Non-pigmented ciliary epithelial cell (primary cell): ENCODE measurements at places on chromosomes 1 and 21.

GRCh38 chr1:160437432-160438316 is 37.3 kb downstream of the VANGL2 start:
- no peak for DNase-seq

DNA sequence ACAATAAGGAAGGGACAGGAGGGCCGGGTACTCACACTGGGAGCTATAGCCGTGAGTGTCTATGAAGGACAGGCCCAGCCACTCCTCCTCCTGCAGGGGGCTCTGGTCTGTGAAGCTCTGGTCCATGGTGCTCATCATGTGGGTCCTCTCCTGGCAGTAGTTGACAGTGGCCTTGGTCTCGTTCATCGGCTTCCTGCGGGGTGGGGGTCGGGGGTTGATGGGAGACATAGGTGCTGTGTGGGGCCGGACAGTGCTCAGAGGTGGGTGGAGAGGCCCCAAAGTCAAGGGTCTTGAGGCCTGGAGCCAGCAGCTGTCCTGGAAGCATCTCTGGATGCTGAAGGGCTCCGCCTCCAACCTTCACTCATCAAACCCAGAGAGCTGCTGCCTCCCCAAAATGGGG is 260.4 kb downstream of the PTPRU start:
- DNase-seq = no peak

DNA sequence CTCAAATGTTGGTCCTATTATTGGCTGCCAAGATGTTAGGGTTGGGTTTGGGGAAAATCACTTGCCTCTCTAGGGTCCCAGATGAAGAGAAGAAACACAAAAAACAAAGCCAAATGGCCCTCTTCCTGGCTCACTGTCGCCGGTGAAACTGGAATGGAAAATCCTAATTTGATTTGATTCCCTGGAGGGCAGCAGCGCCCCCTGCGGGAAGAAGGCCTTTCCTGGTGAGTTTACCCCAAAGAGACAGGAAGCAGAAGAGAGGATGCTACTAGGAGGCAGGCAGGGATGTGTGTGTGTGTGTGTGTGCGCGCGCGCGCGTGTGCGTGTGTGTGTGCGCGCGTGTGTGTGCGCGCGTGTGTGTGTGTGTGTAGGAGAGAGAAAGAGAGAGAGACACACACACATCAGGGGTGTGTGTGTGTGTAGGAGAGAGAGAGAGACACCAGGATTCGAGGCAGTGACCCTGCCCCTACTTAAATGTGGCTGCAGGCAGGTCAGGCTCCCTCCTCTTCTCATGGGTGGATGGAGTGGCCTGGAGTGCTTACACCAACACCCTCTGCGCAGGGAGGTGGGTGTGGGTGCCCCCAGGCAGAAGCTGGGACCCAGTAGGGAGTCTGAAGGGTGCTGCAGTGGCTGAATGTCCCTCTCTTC is 3.1 kb upstream of the SELENON start:
- no peak for DNase-seq

GRCh38 chr21:14968821-14969220 is 96.0 kb downstream of the NRIP1 start:
- DNase-seq = no peak

DNA sequence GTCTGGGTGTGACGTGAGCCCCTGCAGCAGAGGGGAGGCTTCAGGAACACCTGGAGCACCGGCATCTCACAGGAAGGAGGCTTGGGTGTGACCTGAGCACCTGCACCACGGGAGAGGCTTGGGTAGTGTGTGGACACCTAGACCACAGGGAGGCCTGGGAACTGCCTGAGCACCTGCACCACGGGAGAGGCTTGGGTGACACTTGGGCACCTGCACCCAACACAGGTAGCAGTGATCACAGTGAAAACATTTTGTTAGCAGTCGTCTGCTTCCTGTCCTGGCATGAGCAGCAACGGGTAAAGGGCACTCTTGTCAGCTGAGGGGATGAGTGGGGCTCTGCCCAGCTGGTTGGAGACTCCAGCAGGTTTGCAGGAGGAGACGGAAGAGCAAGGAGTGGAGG is 22.4 kb downstream of the LRRC3 start:
- no peak for DNase-seq

- DNase-seq = no peak
Measured at GRCh38 chr1:106722466-106722865, 334.0 kb upstream of the PRMT6 start.

DNA sequence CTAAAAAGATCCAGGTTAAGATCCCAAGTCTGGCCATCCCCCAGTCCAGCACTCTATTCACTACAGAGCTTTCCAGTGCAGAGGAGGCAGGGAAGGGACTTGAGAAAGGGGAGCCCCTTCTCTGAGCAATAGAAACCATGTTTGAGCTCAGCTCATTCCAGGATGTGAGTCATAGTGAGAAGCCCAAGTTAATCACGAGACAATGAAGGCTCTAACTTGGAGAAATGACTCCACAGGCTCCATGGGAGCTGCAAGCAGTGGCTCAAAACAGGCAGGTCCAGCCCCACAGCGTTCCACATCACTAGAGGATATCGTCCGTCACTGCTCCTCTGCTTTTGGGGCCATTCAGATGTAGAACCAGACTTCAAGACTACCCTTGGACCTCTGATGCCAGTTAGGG is 59.1 kb downstream of the CAMK2N1 start:
- peak; percentile 67 for DNase-seq

- DNase-seq = no peak
Measured at GRCh38 chr1:182207300-182207699, 145.8 kb upstream of the ZNF648 start.

DNA sequence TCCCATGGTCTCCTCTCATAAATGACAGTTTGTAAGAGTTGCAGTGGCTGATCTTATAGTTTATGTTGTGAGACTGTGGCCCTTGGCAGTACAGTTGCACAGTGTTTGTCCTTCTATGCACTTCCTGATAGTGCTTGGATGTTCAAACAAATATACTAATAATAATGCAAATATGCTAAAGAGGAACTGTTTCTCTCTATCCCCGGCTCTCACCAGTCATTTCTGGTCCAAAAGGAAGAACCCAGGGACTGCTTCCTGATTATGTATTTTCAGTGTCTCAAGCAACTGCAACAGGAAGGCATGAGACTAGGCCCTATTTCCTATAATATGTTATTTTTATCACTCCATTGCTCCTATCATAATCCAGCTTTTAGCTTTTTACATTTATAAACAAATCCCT is 17.0 kb upstream of the SUCO start:
- no peak for DNase-seq

GRCh38 chr1:232225336-232226131 is 404.4 kb downstream of the SIPA1L2 start:
- DNase-seq = no peak

DNA sequence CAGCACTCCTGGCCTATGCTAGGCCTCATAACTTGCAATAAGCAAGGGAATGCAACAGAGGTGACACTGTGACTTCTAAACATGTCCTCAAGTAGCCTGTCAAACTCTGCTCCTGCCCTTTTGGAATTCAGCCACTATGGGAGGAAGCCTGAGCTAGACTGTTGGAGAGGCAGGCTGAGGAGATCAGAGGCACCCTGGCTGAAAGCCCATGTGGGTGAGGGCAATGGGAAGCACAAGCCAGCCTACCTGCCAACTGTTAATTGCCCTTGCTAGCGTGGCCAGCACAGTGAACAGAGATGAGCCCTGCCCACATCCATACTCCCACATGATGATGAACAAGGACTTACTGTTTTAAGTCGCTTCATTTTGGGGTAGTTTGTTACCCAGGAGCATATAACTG is 17.7 kb downstream of the GNB1 start:
- no peak for DNase-seq

GRCh38 chr1:175186433-175187160 is 6.0 kb downstream of the KIAA0040 start:
- DNase-seq = no peak

DNA sequence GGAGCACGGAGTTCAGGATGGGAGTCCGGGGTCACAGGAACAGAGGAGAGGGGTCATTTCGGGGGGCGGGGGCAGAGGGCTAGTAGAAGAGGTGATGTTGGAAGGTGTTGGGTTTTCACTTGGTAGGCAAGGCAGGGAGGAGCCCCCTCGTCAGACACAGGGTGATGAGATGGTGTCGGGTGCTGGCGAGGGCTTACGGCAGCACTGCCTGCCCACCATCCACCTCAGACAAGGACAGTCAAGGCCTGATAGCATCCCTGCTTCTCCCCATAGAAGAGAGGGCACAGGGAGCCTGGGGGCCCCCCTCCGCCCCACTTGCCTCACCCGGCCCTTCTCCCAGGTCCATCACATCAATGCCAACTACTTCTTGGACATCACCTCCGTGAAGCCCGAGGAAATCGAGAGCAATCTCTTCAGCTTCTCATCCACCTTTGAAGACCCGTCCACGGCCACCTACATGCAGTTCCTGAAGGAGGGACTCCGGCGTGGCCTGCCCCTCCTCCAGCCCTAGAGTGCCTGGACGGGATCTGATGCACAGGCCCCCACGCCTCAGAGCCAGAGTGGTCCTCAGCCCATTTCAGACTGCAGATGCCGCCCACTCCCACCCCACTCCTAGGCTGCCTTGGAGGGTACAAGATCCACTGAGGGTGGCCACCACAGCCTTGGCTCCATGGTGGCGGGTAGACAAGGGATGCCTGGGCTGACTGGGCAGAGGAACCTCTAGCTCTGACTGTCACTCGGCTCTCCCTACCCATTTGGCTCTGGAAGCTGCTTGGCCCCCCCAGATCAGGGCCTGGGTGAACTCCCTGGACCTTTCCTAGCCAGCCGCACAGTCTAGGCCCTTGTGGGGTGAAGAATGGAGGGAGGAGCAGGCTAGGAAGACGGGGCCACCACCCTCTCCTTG is 4.3 kb upstream of the MTFR1L start:
- DNase-seq = no peak

DNA sequence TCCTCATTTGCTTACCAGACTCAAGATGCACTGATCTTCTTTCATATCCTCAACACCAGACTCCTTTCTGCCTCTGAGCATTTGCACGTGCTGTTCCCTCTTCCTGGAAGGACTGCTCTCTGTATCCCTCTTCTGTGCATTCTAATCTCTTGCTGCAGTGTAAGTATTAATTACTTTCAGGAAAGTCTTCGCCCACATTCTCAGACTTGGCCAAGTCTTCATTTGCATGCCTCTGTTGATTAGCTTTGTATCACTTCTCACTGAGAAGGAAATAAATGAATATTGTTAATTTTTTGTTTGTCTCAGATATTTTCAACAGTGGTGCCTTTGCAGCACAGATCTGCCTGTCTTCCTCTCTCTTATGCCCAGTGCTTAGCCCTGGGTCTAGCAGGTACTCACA is 50.3 kb upstream of the RAB3GAP2 start:
- DNase-seq = no peak

DNA sequence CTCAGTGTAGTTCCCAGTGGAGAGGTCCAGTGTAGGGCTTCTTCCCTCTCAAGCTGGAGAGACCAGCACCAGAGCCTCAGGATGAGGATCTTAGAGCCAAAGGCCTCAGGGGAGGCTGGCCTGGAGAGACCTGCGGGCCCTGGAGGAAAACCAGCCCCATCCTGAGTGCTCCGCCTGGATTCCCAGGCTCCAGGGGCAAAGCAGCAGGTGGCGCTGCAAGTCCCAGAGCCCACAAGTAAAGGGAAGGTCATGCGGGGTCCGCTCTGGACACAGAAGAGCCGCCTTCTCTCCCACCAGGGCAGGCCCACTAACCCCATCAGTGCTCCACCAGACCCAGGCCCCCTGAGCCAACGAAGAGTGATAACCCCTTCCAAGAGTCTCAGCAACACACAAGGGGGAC is 22.7 kb downstream of the PGBD5 start:
- no peak for DNase-seq

DNA sequence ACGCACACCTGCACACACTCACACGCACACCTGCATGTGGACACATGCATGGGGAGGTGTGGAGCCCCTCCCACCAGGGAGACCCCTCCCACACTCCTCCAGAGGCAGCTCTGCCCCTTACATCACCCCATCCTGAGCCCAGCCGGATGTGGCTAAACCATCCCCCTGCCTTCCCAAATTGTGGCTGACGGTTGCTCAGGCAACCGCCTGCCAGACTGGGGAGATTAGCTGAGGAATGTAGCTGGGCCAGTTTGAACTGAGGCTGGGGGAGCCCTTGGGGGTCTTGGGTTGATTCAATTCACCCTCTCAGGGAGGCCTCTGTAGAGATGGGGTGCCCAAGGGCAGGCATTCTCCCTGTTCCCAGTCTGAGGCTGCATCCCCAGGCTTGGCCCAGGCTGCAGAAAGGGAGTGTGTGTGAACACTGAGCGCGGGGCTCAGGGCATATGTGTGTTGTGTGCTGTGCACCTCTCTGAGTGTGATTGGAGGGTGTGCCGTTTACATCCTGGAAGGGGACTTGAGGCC is 12.9 kb downstream of the PTPRU start:
- no peak for DNase-seq

GRCh38 chr1:167856711-167857418 is 57.1 kb downstream of the ADCY10 start:
- no peak for DNase-seq

DNA sequence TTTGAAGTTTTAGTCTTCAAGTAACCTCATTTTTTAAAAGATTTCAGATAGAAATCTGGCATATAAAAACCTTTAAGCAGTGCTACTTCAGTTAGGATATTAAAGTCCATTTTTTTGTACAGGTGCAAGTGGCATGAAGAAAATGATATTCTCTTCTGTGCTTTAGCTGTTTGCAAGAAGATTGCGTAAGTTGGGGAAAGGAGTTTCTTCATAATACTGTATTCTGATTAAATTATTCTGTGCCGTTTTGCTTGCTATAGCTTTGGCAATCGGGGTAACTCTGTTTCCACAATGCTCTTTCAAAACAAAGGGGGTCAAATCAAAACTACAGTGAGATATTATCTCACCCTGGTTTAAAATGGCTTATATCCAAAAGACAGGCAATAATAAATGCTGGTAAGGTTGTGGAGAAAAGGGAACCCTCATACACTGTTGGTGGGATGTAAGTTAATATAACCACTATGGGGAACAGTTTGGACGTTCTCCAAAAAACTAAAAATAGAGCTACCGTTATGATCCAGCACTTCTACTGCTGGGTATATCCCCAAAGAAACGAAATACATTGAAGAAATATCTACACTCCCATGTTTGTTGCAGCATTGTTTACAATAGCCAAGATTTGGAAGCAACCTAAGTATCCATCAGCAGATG is 27.1 kb downstream of the MAEL start:
- no peak for DNase-seq

- peak; percentile 6 for DNase-seq
Measured at GRCh38 chr1:29975036-29975694, 738.8 kb downstream of the PTPRU start.

GRCh38 chr1:60745484-60745883 is 336.9 kb upstream of the NFIA start:
- no peak for DNase-seq
